CD8-positive, alpha-beta T cell (primary cell): ENCODE measurements at places on chromosomes 1 and 21.

GRCh38 chr1:247352175-247352574, 20.5 kb upstream of the ZNF496 start:
- no peak for DNase-seq

- no peak for DNase-seq
These were observed 53.9 kb upstream of the CACNA1E start for GRCh38 chr1:181429462-181429861.

- DNase-seq, result no peak
These were observed 320.1 kb downstream of the TGFB2 start for GRCh38 chr1:218665221-218665620.

DNA sequence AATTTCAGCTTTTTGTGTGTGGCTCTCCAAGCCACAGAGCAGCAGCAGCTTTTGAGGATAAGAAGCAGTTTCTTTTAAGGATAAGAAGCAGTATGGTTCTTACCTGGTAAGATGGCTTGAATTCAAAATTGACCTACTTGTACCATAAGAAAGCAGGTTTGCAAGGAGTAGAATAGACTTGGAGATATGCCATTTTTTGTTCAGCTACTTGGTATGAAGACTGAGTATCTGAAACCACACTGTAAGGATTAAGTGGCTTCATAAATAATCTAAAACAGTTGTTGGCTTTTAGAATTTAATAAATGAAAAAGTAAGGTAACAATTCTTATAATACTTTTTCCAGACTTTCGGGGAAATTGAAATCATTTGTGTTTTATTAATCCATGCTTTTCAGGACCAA, 74.2 kb downstream of the ATF6 start:
- DNase-seq, result no peak

DNA sequence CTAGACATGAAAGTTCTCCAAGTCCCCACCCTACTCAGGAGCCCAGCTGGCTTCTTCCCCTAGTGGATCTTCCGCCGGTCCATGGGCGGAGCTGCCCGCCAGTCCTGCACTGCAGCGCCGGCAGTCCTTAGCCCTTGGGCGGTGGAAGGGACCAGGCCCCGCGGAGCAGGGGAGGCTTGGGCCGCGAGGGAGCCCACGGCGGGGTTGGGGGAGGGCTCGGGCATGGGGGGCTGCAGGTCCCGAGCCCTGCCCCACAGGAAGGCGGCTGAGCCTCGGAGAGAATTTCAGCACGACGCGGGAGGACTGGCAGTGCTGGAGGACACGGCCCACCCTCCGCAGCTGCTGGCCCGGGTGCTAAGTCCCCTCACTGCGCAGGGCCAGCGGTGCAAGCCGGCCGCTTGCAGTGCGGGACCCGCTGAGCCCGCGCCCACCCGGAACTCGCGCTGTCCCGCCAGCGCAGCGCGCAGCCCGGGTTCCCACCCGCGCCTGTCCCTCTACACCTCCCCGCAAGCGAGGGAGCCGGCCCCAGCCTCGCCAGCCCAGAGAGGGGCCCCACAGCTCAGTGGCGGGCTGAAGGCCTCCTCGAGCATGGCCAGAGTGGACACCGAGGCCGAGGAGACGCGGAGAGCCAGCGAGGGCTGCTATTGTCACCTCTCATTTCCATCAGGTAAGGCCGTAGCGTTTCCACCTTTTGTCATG, 1398.6 kb downstream of the MRPL39 start:
- no peak for DNase-seq

DNA sequence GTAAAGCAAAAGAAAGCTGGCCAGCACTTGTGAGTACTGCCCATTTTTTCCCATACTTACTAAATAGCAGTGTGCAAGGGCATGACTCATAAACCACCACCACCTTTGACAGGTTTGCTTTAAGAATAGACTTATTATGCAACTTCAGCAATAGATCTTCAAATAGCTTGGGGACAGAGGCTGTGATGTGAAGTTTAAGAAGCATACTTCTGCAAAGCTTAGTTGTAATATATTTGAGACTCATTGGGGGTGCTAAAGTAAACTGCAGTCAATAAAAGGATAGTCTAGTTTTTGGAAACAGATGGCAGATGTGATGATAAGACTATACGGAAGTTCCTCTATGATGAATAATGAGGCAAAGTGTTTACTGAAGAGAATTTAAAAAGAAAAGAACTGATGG, 210.0 kb downstream of the PLA2G4A start:
- no peak for DNase-seq

DNA sequence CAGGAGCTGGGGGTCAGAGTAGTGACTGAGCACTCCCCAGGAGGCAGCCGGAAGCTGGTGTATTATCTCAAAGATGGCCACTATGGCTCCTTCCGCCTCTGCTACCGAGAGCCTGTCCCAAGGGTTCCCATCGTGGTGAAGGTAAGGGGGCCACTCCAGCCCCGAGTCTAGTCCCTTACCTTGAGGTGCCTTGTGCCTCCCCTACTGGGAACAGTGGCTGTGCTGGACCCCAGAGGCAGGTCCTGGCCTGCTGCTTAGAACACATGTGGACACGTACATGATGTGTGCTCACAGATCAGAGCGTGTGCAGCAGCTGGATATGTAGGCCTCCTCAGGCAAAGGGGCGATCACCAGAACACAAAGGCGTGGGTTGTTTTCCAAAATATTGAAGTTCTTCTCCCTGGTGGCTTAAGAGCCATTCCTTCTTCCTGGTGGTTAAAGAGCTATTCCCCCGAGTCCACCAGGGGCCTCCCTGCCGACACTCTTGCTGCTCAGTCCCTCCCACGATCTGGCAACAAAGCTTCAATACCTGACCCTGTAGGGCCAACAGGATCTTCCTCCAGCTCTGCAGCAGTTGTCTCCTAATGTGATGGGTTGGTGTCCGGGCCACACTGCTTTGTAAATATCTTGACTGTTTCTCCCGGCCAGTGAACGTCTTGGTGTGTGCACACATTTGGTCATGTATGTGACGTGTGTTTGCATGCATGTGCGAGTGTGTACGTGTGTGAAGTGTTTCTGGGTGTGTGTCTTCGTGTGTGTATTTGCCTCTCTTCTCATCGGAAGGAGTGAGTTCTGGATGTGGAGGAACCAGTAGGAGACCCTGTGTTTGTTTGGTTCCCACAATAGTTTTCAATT, 68.4 kb upstream of the TINAGL1 start:
- DNase-seq, result no peak

GRCh38 chr1:12615159-12615864, 2.7 kb downstream of the DHRS3 start:
- DNase-seq, result no peak

- no peak for DNase-seq
These were observed 19.0 kb downstream of the BCAR3 start for GRCh38 chr1:93662481-93663207.

DNA sequence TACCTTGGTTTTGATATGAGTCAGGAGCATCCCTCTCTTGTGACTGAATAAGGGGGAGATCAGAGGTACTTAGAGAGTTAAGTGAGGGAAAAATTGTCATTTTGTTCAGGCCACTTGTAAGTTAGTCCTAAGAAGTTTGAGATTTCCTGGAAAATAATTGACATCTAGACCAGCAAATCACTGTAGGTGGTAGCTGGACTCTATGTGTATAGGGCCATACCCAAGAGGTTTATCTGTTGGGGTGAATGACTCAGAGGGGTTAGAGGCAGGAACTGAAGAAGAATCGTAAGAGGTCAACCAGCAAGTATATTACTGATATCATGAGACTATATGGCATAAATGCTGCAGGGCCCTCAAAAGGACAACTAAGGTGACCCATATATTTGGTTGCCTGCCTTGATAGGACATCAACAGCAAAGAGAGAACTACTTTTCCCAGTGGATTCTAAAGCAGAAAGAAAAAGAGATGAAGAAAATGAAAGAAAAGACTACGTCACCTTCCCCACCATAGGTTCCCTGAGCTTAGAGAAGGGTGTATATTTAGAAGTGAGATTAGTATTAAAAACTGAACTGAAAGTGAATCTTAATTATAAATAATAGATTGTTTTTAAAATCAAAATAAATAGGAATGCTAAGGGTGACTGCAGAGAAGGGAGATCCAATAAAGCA, 8.0 kb upstream of the RNPC3 start:
- no peak for DNase-seq

DNA sequence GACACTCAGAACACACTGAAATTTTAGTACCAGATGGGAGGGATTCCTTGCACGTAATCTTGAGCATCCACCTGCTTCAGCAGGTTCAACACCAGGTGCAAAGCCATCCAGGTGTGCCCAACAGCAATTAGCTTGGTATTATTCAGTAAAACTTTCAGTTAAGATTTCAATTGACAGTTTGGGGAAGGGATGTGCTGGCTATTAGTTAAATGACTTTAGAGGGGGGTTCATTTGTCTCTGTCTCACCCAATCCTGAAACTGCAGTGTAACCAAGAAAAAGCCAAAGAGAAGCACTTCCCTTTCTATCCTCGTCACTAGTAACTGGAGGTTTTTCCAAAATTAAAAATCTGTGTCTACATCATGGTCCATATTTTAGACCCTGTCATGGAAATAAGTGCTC, 90.9 kb downstream of the PIK3R3 start:
- DNase-seq, result no peak

- DNase-seq, result no peak
These were observed 54.0 kb downstream of the APP start for GRCh38 chr21:26116456-26117011.

DNA sequence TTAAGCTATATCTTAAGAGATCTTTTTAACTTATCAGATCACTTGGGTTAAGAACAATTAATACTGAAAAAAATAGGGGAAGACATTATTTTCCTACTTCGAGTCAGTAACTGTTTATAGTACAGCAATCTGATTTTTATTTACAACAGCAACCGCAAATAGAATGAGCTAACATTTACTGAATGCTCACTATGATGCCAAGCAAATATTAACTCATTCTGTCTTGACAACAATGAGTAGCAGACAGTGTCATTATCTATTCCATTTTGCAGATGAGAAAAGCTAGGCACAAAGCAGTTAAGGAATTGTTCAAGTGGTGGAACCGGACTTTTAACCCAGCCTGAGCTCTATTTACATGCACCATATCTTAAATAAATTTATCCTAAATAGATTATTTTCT, 273.7 kb downstream of the NTNG1 start:
- no peak for DNase-seq

DNA sequence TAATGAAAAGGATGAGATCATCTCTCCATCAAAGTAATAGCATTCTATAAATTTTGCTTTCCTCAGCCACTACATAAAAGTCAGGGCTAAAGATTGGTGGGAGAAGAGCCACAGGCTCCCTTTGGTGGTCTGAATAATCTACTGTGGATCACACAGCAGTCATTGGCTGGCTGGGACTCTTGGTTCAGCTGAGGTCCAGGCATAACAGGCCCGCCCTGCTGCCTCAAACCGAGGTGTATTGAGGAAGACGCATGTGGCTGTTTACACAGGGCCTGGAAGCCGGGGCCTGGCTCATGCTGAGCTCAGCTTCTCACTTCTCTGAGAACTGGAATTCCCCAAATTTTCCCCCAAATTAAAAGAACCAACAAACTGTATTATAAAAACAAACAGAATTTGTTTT, 139.2 kb downstream of the PTPRC start:
- no peak for DNase-seq

DNA sequence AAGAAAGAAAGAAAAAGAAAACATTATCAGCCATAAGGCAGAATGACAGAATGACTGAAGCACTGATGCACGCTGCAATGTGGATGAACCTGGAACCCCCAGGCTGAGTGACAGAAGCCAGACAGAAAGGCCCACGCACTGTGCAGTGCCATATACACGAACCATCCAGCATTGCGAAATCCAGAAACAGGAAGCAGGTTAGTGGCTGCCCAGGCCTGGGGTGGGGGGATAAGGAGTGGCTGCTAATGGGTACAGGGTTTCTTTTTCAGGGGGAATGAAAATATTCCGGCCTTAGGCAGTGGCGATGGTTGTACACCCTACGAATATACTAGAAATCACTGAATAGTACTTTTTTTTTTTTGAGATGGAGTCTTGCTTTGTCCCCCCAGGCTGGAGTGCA, 57.0 kb downstream of the CHD5 start:
- no peak for DNase-seq
